ENCODE measurements at places on chromosomes 5 and 9.

DNA sequence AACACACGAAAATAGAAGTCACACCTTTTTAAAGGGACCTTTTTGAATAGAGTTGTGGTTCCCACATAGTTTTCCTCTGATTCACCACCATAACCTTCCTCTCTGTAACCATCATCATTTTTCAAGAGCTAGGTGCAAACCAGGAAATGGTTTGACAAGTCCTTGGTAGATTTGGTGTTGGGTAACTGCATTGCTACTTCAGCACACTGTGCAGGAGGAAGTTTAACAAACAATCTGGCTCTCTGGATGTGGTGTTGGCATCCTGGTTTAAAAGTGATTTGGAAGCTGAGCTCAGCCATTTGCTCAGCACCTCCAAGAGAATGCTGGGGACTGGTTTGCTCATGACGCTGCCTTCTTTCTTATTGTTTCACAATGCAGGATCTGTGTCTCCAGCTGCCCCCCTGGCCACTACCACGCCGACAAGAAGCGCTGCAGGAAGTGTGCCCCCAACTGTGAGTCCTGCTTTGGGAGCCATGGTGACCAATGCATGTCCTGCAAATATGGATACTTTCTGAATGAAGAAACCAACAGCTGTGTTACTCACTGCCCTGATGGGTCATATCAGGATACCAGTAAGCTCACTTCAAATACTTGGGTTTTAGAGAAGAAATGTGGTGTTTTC lies 213.1 kb downstream of the RFK start:
- H3K4me3 ChIP-seq = no peak overlapping the region
- no peaks in the 10 kb centered on the region for H3K27me3 ChIP-seq
- H3K27ac ChIP-seq = peak overlapping the region; percentile 0
- H3K4me1 ChIP-seq = peaks cover 6% of the 10 kb centered on the region
- DNase-seq = no peak

DNA sequence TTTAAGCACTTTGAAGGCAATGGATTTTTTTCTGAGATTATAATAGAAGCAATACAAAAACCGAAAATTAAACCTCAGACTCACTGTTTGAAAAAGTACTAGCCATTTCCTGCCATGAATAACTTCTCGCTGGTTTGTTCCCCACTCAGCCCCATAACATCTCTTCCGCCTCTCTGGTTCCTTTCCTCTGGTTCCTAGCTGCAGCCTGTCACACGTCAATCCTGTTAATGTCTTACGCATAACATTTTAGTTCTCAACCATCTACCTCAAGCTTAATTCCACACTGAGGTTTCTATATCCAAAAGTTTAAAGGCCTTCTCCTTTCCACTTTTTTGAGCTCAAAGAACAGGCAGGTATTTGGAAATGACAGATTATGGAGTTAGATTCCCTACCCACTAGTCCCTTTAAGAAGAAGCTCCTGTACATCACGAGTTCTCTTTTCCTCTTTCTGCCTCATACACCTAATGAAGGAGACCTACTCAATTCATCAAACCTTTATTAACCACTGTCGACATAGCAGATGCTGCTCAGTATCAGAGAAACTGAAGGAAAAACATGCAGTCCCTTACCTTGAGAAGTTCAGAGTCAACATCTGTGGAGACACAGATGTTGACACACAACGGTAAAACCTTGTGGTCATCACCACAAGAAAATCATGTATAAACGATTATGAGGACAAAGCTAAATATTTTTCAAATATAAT lies 243.0 kb upstream of the PTGER4 start:
- H3K27me3 ChIP-seq = no peaks in the 10 kb centered on the region
- H3K27ac ChIP-seq = no peak overlapping the region
- H3K4me3 ChIP-seq = no peak overlapping the region
- H3K36me3 ChIP-seq = no peaks in the 10 kb centered on the region

GRCh38 chr9:95176755-95177319 lies 140.7 kb downstream of the FANCC start:
- H3K27ac ChIP-seq = no peak overlapping the region
- H3K4me1 ChIP-seq = no peaks in the 10 kb centered on the region
- DNase-seq = no peak
- H3K4me3 ChIP-seq = no peak overlapping the region
- H3K36me3 ChIP-seq = no peaks in the 10 kb centered on the region
- H3K27me3 ChIP-seq = no peaks in the 10 kb centered on the region

GRCh38 chr9:2039294-2040180 lies 24.4 kb downstream of the SMARCA2 start:
- H3K27ac ChIP-seq = no peak overlapping the region
- DNase-seq = peak; percentile 53
- H3K4me1 ChIP-seq = peaks cover 20% of the 10 kb centered on the region
- H3K36me3 ChIP-seq = peaks cover 17% of the 10 kb centered on the region

DNA sequence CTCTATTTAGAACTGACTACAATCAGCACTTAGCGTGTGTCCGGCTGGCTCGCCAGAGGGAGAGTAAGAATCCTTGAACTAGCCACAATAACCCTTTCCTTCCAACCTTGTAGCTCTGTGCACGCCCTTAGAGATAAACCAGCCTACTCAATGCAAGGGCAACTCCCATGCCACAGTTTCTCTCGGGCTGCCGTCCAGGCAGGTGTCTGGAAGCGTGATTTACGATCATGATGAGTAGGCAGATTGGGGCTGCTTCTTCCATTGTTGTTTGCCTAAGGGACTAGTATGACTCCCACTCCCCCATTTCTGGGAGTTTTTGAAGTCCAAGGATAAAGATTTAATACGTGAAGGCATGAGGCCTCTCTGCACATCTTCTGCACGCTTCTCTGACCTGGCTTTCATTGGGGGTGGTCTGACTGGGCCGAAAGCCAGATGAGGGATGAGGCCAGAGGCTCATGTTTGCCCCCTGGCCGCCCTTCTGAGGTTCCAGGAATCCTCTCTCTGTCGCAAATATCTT lies 134.0 kb upstream of the MYO10 start:
- H3K27me3 ChIP-seq = no peaks in the 10 kb centered on the region
- peak; percentile 70 for DNase-seq
- peak overlapping the region; percentile 47 for H3K27ac ChIP-seq
- no peak overlapping the region for H3K4me3 ChIP-seq

- H3K27me3 ChIP-seq = no peaks in the 10 kb centered on the region
- no peaks in the 10 kb centered on the region for H3K4me1 ChIP-seq
- no peaks in the 10 kb centered on the region for H3K36me3 ChIP-seq
Measured at GRCh38 chr9:228929-229695, 14.4 kb downstream of the DOCK8 start.

DNA sequence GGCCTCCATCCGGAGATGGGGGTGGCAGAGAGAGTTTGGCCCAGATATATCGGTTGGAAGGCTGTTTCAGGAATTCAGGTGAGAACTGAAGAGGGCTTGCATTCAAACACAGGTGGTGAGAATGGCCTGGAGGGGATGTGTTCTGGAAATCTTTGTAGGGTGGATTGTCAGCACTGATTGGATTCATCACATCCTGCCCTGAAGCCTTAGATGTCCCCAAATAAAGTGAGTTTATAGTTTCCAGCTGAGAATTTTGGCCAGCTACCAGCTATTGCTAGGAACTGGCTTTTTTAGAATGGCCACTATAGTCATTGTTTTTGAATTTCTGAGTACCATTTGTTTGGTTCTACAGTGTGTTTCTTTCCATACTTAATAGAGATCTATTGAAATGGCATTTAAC lies 46.1 kb upstream of the ANKH start:
- H3K4me3 ChIP-seq = no peak overlapping the region
- no peak for DNase-seq
- H3K36me3 ChIP-seq = no peaks in the 10 kb centered on the region
- H3K4me1 ChIP-seq = no peaks in the 10 kb centered on the region

DNA sequence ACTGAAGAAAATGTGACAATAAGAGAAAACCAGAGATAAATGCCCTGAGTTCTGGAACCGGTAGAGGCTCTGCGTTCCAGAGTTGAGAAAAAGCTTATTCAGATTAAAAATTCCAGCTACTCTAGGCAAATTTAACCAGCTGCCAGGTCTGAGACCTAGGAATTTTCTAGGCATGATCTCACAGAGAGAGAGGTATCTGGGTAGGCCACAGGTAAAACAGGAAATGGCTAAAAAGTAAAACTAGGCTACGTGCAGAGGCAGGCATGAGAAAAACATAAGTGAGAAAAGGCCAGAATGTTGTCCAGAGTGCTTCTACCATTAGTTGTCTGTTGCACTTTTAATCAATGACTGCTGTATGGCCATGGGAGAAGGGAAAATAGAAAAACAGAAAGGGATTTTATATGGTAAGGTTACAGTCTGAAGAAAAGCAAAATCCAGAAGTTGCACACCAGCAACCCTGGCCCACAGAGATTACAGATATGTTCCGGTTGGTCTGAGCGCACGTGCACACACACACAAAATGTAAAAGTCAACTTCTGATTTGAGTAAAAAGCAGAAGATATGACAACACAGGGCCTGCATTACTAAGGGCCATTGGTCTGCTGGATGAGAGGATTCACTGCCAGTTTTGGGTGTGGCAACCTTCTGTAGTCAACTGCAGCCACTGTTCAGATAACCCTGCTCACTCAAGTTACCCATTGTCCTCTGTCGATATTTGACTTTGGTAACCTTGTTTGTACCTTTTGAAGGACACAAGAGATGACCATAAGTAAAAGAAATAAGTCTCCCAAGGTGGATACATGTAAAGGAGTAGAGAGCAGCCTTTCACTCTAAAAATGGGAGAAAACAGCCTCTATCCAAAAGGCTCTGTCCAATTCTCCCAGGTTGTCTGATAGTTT lies 266.0 kb downstream of the DTWD2 start:
- no peaks in the 10 kb centered on the region for H3K4me1 ChIP-seq
- no peak overlapping the region for H3K27ac ChIP-seq
- no peak overlapping the region for H3K4me3 ChIP-seq
- H3K27me3 ChIP-seq = no peaks in the 10 kb centered on the region
- no peaks in the 10 kb centered on the region for H3K36me3 ChIP-seq
- no peak for DNase-seq

DNA sequence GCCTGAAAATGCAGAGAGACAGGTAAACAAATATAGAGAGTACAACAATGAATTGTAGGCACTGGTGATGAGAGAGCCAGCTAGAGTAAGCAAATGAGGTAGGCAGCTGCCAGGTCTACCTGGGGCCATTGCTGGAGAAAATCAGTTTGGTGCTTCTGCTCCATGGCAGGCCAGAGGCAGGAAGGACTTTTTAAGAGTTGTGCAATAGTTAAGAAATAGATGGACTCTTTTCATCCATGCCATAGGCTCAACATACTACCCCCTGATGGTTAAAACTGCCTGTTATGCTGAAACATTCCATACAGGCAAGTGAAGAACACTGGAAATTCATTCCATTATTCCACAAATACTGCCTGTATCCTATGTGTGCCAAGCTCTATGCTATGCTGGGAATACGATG lies 86.5 kb upstream of the CCDC112 start:
- no peak overlapping the region for H3K27ac ChIP-seq
- DNase-seq = no peak
- H3K27me3 ChIP-seq = no peaks in the 10 kb centered on the region

- H3K27me3 ChIP-seq = no peaks in the 10 kb centered on the region
- no peak overlapping the region for H3K27ac ChIP-seq
- no peak overlapping the region for H3K4me3 ChIP-seq
Measured at GRCh38 chr5:88507261-88507660, 238.6 kb upstream of the TMEM161B start.

Measured in stomach (tissue), 19 donors.